ENCODE measurements at places on chromosomes 13 and 19. TPM values are rescaled to one million over a fixed set of nuclear protein-coding genes. Genes with fewer than 3 reads are reported as not detected.
A peak's percentile ranks its signal among the peaks of the same experiment; 100 is the strongest.

GRCh38 chr19:6060600-6061375 is 49.5 kb downstream of the RFX2 start:
- no peak for DNase-seq

DNA sequence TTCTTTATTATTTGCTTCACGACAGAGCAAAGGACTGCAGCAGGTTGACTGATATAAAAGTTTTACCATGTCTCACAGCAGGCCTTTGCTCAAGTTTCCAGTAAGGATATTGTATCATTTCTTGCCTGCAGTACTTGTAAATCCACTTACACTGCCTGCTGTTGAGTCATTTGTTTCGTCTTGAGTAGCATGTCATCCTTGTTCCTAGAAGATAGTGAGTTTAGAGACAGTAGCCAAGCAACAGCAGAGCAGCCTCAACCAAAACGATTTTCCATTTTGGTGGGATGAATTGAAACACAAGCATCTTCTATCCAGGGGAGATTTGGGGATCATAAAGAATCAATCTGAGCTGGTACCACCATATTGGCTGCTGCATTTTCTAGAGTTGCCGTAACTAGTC is 24.0 kb upstream of the ALOX5AP start:
- no peak for DNase-seq

GRCh38 chr19:34454685-34455084 is 26.5 kb downstream of the UBA2 start:
- no peak for DNase-seq

DNA sequence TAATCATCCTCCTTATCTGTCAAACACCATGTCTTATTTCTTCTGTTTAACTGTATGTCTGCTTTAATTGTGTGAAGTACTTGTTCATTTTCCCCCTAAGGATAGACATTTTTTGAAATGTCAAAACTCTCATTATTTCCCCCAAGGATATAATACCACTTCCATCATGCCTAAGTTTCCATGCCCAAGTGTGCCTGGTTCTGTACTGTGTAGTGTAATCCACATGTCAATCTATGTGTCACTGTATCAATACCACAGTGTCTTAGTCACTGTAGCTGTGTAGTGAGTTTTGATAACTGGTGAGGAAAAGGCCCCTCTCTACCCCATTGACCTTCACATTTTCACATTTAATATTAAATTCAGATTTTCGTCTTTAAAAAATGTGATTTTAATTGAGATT is 1265.5 kb downstream of the PCDH9 start:
- DNase-seq = no peak

DNA sequence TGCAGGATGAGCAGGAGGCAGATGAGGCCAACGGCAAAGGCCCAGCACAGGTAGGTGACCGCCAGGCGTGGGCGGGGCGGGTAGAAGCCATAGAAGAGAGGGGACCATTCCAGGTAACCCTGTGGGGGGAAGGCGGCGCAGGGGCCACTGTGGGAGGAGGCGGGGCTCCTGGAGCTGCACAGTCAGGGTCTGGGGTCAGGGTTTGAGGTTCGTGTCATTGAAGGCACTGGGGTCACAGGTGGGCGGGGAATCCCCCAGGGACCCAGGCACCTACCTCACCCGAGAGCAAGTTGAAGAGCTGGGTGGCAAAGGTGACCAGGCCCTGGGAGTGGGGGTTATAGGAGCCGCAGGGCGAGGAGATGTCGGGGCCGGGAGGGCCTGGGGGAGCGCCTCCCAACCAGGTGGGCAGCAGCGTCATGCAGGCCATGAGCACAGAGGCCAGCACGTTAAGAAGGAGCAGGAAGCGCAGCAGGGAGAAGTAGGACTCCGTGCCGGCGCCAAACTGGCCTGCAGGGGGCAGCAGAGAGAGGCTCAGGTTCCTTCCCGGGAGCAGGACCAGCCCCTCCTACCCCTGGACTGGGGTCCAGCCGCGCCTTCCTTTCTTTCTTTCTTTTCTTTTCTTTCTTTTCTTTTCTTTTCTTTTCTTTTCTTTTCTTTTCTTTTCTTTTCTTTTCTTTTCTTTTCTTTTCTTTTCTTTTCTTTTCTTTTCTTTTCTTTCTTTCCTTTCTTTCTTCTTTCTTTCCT is 4.6 kb downstream of the TMC4 start:
- DNase-seq = peak; percentile 96

S1PR4 gene
- total RNA-seq = 22.3 TPM

TEX29 gene
- 0.81 TPM for total RNA-seq

KIR3DL2 gene
- total RNA-seq = 0.35 TPM

KLK15 gene
- total RNA-seq = not detected
